ENCODE measurements at places on chromosomes 6 and 20.
A peak's percentile ranks its signal among the peaks of the same experiment; 100 is the strongest.

- no peak for DNase-seq
Measured at GRCh38 chr20:43947316-43947710, 32.7 kb downstream of the TOX2 start.

DNA sequence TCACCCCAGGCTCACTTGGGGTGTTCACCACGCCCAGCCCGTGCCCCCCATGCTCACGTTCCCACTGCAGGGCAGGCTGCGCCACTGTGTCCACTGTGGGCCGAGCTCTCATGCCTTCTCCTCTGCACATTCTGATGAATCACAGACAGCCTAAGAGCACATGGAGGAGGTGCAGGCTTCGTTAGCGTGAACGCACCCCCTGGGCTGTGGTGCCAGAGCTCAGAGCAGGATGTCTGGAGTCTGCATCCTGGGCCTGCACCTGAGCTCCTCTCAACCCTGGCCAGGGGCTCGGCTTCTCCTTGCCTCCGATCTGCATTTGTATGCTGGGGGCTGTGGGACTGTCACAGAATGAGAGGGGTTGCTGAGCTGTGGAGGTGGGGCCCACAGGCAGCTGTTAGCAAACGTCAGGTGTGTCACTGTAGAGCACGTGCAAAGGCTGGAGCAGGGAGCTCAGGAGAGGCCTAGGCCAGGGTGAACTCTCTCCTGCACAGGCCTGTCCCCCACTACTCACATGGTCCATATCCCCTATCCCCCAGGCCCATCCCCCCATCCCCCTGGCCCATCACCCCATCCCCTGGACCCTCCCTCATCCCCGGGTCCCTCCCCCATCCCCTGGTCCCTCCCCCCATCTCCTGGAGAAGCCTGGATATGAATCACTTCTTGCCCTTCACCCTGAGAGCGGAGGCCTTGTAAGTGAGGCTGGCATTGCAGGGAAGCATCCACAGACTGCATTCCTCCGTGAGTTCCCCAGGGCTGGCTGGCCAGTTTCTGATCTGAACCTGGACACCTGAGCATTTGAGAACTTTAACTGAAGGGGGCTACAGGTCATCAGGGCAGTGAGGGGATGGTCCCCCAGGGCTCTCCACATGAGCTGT is 309.5 kb downstream of the TAF4 start:
- no peak for DNase-seq

GRCh38 chr6:129345890-129346289 is 364.1 kb downstream of the ARHGAP18 start:
- DNase-seq, result no peak

- no peak for DNase-seq
Measured at GRCh38 chr20:53643031-53643832, 49.6 kb upstream of the ZNF217 start.

DNA sequence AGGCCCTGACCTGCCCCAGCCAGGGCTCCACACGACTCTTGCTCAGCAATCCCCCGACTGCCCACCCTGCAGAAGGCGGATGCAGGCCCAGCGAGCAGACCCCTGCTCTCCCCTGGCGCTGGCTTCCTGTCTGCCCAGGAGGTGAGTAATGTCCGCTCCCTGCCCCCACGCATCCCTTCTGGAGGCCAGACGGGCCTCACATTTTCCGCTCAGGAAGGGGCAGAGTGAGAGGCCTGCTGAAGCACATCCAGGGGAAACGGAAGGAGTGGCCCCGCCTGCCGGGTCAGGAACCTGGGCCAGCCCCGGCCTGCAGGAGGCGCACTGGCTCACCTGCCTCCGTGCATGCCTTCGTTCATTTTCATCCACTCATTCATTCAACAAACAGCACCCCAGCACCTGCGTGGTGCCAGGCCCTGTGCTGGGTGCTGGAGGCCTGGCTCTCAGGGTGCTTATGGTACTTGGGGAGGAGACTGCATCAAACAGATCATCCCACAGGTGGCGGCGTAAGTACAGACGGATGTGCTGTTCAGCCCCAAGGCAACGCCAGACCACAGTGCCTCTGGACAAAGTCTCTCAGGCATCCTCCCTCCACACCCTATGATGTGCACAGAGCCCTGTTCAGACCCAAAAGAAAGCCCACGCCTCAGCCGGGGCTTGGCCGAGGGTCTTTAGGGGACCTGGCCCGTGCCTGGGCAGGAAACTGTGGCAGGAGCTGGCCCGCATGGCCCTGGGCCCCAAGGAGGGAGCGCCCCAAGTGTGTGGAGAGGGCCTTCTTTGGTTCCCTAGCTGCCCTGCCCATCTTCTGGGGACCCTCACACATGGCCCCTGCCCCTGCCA is 112.1 kb downstream of the ASXL1 start:
- DNase-seq, result peak; percentile 62

Data from DMS53 (cell line).